ENCODE measurements at places on chromosomes 16 and 17.

GRCh38 chr16:972316-973002 is 1.7 kb upstream of the LMF1 start:
- DNase-seq, result no peak

GRCh38 chr16:83928341-83929055 is 24.5 kb upstream of the OSGIN1 start:
- DNase-seq, result no peak

DNA sequence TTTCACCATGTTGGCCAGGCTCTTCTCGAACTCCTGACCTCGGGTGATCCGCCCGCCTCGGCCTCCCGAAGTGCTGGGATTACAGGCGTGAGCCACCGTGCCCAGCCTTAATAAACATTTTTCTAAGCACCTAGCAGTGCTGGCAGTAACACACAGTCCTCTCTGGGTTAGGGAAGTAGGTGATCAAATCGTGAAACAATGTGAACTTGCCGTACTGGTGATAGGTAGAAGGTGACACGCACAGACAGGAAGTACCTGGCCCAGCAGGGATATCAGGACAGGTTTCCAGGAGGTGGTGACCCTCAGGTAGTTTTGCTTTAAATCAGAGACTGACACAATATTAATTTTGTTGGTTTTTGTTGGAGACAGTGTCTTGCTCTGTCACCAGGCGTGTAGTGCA is 4.5 kb downstream of the PLD2 start:
- DNase-seq, result no peak

GRCh38 chr17:2995377-2995776 is 68.0 kb downstream of the OR1D5 start:
- no peak for DNase-seq

DNA sequence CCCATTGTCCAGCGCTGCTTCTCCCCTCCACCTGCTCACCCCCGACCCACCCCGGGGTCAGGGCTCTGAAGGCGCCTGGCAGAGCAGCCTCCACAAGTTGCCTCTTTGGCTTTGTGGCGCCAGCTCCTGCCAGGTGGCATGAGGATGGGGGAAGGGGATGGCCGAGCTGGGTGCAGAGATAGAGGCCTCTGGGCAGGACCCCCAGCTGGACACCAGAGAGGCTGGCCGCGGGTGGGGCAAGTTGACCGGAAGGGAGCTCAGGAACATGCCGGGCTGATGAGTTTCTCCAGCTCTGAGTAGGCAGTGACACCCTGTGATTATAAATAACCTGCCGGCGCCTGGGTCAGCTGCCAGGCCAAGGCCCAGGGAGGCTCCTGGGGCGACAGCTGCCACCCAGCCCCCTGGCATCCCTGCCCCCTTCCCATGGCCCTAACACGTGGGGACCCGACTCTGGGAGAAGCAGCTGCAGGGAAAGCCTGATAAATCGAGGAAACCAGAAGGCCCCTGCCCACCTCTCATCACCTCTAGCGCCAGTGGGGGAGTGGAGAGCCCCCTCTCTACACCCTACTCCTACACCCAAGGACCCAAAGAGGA is 729 bp downstream of the P2RX5 start:
- no peak for DNase-seq

GRCh38 chr16:20122011-20122410 is 48.3 kb upstream of the GPR139 start:
- no peak for DNase-seq

GRCh38 chr17:31584438-31585279 is 193.2 kb downstream of the RAB11FIP4 start:
- DNase-seq, result no peak

DNA sequence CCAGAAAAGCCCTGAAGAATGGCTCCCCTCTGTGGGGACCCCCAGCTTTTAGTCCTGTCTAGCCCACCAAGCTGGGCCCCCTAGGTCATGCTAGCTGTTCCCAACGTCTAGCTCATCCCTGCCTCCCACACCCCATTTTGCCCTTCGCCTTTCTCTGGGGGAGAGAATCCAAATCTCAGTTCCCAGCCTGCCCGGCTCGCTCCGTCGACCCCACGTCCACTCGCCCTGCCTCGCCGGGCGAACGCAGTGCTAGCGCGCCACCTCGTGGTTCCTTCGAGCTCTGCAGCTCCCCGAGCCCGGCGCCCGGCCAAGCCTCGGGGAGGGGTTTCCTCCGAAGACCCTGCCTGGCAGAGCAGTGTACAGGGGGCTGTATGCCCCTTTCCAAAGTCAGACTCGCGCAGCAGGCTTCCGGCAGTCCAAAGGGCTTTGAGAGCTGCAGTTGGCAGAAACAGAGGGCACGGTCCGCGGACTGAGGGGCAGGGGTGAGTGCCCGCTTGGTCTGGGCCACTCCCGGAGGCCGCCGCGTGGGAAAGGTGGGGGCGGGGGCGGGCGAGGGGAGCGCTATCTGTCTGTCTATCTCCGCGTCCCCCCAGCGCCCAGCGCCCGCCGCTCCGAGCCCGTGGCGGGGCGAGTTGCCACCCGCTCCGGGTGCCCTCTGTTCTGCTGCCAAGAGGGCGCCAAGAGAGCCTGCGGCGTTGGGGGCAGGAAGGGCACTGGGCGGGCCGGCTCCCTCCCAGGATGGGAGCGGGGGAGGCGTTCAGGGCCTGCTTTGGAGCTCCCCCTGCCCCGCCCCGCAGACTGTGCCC is 1.7 kb upstream of the DLX3 start:
- no peak for DNase-seq

DNA sequence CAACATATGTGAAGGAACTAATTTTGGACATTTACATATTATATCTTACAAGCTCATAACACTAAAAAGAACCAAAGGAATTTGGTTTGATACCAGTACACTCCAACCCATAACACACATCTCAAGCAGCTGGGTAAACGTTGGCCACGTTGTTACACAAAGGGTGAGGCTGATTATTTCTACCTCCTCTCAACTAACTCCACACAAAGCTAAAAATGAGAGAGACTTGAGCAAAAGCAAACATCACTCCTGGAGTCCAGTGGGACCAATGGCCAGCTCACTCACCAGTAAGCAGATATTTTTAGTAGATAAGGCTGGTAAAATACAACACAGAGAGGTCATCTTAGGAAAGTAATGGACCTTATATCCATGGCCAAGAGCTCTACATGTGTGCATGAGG is 207.6 kb downstream of the MRTFB start:
- DNase-seq, result no peak

GRCh38 chr17:27807567-27808470 is 7.5 kb upstream of the NOS2 start:
- no peak for DNase-seq

DNA sequence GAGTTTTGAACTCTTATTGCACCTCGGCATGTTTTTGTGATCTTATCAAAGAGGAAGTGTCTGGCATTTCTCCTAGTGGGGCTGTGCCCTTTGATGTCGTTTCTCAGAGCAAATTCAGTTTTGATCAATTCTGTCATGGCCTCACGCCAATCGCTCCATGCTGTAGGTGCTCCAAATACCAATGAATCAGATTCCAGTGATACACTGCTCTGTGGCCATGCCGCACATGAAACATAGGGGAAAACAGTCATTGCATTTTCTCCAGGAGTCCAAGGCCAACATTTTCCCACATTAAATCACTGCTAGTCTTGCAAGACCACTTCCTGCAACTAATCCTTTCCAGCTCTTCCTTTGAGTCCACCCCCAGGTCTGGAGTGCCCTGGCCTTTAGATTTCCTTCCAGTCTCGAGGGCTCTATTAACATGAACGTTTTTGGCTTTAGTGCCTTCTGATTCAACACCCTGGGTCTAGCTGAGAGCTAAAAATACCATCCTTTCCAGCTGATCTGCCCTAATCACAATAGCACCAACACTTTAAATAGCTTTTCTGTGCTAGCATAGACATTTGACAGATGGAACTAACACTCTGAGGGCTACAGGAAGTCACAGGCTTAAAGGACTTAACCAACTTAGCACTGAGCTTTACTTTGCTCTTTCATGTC is 18.2 kb upstream of the RASL10B start:
- no peak for DNase-seq

DNA sequence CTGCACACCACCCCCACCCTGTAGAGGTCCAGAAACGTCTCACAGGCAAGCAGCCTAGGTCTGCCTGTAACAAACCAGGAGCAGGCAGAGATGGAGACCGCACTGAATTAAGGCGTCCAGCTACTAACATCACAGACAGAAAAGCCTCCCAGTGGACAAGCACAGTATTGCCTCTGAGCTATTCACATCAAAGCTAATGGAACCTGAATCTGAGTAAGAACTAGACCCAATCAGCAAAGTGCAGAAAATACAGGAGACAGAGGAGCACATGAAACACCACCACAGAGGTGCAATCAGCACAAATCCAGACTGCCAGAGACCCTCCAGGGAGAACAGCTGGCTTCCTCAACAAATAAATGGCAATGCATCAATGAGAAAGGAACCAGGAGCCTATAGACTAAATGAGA is 22.2 kb upstream of the PEMT start:
- DNase-seq, result no peak

DNA sequence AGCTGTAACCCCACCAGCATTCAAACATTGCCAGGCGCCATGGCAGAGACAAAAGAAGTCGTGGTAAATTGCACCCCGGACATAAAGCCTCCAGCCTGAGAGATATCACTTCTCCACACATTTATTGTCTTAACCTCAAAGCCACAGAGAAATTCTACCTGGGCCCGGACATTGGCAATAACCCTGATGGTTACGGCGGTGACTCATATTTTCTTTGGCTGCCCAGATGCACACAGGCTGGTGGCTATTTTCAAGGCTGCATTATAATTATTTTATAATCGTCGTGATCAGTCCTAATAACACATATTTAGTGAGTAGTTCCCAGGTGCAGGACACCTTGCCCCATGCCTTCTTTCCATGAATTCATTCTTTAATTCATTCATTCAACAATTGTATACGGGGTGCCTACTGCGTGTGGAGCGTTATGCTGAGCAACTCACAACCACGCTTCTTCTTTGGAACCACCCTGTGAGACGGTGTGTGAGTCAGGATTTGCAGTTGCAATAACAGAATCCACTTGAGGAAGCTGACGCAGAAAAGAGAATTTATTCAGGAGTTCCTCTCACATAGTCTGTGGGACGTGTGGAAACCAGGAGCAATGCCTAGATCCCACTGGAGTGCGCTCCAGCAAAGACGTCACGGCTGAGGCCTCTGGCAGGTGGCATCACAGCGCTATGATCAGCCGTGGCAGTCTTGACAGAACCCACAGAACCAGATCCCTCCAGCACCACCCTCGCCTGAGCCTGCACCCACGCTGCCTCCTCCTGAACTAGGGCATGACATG is 245.7 kb downstream of the FOXL1 start:
- DNase-seq, result no peak

GRCh38 chr16:8674413-8675022 is at the start of gene ABAT:
Gene ABAT (plus strand): TSS chr16:8674617. CDS start chr16:8735740, 61,123 bp downstream.
- DNase-seq, result peak; percentile 41

- DNase-seq, result no peak
These were observed 46.1 kb downstream of the WSB1 start for GRCh38 chr17:27339836-27340550.

DNA sequence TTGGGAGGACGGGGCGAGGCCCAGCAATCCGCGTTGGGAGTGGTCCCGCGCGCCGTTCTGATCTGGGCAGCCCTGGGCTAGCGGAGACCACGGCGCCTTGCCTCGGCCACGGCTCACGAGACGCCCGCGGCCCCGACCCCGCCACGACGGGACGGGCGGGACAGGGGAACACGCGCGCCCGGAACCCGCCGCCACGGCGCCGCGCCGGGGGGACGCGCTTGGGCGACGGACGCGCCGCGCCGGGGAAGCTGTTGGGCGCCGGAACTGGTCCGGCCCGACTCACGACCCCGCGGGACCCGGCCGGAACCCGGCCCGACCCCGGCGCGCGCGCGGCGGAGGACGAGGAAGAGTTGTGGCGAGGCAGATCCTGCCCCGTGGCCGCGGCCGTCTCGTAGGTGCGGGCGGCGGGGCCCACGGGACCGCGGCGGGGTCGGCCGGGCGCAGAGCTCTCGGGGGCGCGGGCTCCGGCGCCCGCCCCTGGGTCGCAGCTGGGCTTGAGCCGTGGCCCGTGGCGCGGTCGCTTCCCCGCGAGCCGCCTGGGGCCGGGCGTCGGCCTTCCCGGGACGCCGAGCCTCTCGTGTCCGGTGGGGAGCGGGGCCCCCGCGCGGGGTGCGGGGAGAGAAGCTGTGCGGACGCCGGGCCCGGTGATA is at the start of gene ACSF3:
Gene ACSF3 (plus strand): TSS at position 251 of the 650 bp plus-strand sequence. CDS start 6,830 bp downstream, outside the sequence.
- DNase-seq, result no peak

- no peak for DNase-seq
These were observed 6.6 kb downstream of the ZSCAN10 start for GRCh38 chr16:3092501-3092941.

DNA sequence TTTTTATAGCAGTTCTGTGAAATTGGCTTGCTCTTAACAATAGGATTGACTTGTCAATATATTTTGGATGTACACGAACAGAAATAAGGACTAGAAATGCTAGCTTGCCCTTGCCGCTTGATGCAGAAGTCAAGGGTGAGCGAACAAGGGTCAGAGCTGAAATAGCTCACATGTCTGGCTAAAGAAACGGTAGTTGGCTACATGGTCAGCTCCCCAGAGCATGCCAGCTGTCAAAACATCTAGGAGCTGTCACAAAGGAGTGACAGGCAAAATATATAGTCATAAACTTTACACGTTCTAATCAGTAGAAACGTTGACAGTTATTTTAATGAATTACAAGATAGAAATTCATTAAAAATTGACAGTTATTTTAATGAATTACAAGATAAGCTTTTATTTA is 2.9 kb upstream of the MEIOB start:
- no peak for DNase-seq

GRCh38 chr16:1530883-1531637 is 2.4 kb upstream of the TMEM204 start:
- no peak for DNase-seq

DNA sequence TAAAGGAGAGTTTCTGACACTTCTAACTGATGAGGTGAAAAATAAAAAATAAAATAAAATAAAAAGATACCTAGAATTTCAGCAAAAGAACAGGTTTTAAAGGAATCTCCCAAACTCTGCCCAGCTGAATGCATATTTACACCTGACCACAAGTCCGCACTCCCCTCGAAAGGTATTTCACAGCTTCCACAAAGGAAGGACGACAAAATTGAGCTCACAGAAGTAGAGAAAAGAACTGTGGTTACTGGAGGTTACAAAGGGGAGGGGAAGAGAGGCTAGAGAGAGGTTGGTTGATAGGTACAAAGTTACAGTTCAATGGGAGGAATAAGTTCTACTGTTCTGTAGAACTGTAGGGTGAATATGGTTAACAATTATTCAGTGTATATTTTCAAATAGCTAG is 5.0 kb downstream of the LITAF start:
- no peak for DNase-seq

GRCh38 chr16:57361404-57361803 is 2.8 kb downstream of the CCL22 start:
- DNase-seq, result no peak

DNA sequence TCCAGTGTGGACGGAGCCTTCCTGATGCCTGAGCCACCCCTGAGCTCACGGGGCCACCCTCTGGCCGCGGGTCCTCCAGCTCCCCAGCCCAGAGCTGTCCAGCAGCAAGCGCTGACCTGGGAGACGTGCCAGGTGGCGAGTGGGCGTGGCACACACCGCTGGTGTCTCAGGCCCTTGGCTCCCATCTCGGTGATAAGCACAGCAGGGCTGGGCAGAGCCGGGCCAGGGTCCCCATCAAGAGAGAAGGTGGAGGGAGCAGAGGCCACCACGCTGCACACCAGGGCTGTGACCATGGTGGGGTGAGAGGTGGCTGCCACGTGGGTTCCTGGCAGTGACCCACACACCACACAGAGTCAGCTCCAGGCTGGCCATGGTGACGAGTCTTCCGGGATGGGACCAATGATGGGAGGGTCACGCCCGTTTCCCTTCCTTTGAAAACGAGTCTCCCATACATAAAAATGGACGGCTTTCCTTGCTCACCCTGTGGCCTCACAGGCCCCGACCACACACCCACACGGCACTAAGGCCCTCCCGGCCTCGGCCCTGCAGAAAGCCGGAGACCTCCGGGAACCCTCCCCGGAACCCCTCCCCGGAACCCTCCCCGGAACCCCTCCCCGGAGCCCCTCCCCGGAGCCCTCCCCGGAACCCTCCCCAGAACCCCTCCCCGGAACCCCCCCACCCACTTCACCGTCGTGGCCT is 16.8 kb downstream of the UTS2R start:
- no peak for DNase-seq
